Aorta (tissue), 5 donors: ENCODE measurements at places on chromosomes 11 and 22. TPM values are rescaled to one million over a fixed set of nuclear protein-coding genes. Genes with fewer than 3 reads are reported as not detected.
A peak's percentile ranks its signal among the peaks of the same experiment; 100 is the strongest.

DNA sequence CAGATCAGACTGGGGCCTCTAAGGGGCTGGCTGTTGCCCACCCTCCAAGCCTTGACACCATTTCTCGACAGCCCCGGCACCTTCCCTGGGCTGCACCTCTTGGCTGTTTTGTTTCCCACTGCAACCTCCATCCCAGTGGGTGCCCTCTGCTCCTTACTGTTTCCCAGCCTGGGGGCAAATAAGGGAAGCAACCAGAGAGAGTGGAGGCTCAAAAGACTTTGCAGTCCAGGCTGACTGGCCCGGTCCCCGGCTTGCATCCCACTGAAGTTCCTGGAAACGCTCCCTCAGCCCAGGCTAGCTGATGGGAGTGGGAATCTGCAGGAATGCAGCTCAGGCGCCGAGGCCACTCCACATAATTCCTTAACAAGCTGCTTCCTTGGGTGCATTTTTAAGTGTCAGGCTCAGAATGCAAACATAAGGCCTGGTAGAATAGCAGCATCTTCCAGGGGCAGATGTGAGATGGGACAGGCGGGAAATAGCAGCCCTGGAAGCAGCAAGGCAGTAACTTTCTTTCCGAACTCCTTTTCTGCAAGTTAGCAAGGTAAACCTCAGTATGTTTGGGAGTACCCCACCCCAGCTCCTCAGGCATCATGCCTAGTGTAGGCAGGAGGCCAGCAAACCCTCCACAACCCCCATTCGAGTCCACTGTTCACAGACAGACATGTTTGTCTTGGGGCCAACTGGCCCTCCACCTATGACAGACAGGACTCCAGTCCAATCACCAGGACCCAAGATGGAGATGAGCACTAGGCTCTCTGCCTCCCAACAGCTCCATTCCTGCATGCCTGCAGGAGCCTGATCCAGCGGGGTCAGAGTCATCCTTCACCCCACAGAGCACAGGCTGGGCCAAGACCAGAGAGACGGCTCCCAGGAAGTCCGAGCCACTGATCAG, 39.3 kb downstream of the RPL27A start:
- no peak for DNase-seq

Gene DCUN1D5
- 20.0 TPM for total RNA-seq

Gene LRRN4CL
- total RNA-seq = 24.5 TPM

DNA sequence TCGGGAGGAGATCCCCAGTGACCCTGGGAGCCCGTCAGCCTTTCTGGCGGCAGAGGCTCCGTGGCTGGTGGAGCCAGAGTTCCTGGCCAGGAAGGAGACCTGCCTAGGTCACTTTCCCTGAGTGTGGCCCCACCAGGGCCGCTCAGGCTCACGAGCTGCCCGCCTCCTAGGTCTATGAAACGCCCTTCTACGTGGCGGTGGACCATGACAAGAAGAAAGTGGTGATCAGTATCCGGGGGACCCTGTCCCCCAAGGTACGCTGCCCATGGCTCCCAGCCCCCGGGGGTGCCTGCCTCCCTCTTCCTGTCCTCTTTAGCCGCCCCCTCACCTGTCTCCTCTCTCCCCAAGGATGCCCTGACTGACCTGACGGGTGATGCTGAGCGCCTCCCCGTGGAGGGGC, 17.0 kb upstream of the MYRF start:
- DNase-seq = no peak

DNA sequence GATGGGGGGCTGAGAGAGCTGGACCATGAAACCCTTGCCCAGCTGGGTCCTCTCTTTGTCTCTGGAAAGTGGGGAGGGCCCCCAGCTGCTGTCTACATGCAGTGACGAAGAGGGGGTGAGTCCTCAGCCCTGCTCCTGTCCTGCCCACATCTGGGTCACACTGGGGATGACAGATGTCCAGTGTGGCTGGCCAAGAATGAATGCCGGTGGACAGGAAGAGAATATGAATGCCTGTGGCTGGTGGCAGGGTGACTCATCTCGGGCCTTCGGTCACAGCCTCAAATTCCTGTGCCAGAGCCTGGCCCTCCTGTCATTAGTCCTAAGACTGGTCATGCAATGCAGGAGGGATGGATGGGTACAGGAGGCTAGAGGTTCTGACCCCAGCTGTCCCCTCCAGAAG, 2.2 kb upstream of the PNPLA3 start:
- DNase-seq = no peak

DNA sequence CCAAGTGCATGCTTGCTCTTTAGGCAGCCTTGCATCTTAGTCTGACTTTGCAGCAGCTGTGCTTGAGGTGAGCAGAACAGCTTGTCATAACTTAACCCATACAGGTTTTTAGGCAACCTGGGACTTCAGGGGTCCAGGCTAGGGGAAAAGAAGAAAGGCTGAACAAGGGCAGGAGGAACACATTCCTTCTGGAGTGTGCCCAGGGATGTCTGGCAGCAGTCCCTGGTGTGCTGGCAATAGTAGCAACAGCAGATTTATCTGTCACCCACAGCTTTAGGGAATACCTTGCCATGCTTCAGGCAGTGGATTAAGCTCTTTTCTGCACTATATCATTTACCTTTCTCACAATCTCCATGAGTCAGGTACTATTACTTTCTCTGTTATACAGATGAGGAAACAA, 513.0 kb downstream of the RAB38 start:
- no peak for DNase-seq

GRCh38 chr11:45038923-45039322, 88.2 kb upstream of the TP53I11 start:
- no peak for DNase-seq

GRCh38 chr11:62817129-62817528, 11.9 kb upstream of the NXF1 start:
- no peak for DNase-seq

Gene OTOG
- not detected for total RNA-seq

Gene BAIAP2L2
- total RNA-seq = 0.48 TPM

DNA sequence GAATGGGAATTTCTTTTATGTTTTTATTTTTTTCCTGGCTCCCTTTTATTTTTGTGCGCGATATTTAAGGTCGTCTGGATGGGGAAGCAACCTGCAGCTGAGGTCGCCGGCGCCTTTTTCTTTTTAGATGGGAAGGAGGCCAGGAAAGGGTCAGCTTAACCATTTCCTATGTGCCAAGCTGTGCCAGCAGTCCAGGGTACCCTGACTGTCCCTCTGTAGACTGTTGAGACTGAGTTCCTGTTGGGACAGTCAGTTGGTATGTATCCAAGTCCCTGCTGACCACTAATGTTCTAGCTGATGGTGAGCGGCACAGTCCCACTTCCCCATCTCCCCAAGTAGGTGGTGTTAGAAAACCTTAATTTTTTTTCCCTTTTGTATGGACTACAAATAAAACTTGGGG, 10.5 kb downstream of the RBM14 start:
- no peak for DNase-seq

Gene GAB4
- total RNA-seq = not detected

GRCh38 chr22:37248251-37248650, 4.2 kb upstream of the RAC2 start:
- DNase-seq = peak; percentile 6

Gene HBB
- total RNA-seq = 2,087 TPM

GRCh38 chr22:30891443-30891755, 77.2 kb downstream of the MORC2 start:
- no peak for DNase-seq

DNA sequence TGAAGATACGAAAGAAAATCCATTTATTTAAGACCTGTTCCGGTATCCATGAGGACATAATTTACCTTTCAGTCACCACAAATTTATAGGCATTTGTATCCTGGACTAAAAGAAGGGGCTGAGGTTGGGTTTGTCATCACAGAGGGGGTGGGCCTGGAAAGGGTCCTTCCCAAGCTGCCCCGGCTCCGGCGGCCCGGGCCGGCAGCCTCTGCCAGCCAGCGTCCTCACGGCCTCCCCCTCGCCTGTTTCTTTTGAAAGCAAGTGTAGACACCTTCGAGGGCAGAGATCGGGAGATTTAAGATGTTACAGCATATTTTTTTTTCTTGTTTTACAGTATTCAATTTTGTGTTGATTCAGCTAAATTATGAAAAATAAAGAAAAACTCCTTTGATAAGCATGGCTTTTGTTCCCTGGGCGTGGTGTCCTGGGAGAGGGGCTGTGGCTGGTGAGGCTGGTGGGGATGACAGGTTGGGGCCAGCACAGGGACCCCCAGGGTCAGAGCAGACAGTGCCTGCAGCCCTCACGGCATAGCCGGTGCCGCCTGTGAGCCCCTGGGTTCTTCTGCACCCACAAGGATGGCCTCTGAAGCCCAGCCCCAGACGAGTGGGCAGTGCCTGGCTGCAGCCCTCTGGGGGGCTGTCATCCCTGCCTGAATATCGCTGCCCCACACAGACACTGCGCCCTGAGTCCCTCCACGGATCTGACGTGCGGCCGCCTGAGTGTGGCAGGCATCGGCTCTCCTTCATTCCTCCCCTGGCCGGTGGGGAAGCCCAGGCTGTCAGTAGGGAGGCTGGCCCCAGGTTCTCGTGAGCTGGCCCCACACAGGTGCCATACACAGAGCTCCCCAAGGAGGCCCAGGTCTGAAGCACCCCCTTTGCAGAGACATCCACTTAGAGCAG, 1075.9 kb downstream of the BRD1 start:
- peak; percentile 71 for DNase-seq

DNA sequence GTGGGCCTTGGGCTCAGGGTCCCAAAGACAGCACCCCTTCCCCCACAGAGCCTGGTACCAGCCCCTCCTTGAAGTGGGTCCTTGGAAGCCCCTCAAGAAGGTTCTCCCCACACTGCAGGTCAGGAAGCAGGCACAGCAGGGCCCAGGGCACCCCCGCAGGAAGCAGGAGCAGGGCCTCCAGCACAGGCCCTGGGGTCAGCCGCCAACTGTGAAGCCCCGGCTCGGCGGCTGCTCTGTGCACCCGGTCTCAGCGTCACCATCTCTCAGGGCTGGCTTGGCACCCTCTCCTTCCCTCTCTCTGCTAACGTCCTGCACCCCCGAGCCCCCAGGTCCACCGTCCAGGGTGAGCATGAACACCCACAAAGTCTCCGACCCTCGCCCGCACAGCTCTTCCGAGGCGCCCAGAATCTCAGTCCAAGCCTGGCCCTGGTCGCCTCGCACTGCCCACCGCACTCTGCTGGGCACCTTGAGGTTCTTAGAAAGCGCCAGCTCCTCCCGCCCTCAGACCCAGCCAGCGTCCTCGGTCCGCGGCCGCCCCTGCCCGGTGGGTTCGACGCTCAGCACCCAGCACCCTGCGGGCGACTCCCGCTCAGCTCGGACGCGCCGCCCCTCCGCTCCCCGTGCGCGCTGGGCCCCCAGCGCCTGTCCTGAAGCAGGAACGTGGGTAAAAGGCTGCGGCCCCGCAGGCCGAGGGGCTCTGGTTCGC, 1.4 kb upstream of the SIGIRR start:
- DNase-seq = peak; percentile 45

GRCh38 chr22:21080435-21081137, 34.8 kb downstream of the LRRC74B start:
- no peak for DNase-seq

DNA sequence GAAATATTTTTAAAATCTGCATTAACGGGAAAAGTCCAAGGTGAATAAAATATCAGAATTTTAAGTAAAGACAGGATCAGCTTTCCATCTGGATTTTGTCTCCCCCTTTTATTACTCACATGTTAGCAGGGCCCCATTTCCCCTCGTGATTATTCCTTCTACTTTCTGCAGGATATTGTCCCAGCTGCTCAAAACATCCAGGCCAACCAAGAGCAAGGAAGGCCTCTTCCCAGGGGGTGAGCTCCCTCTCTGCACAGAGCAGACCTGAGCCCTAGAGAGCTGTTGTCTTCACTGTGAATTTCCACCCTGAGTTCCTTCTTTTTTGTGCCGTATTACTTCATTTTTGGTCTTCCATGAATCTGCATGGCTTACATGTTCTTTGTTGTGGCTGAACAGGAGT, 3.7 kb upstream of the TMPRSS13 start:
- DNase-seq = no peak

DNA sequence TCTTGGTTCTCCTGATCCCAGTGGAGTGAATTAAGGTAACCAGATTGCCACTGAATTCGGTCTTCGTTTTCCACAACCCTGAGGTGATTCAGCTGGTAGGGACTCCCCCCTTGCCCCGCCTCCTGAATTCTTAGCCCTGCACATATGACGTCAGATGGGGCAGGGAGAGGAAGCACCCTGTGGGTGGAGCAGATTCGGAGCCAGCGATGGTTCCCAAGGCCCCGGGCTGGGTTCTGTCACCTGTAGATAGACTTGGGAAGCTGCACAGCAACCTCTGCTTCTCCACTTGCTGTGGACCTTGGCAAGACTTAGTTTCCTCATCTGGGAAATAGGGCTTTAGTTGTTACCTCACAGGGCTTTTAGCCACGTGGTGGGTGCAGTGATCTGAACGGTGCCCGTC, 67.8 kb downstream of the CTTN start:
- peak; percentile 68 for DNase-seq

DNA sequence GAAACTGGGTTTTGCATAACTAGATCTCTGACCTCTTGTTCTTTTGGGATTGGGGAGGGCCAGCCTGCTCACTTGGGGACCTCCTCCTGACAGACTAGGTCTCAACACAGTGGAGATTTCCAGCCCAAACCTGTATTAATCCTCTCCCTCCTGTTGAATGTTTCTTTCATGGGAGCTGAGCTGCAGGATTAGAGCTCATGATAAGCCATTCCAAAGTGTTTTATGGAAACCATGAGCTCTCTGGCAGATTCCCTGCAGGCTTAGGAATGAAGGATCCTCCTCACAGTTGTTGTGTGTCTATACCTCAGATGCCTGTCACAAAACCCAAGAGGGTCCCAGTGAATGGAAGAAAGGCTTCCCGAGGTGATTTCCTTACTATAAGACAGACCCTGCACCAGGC, 248.4 kb upstream of the B3GAT1 start:
- DNase-seq = no peak

Gene GUCY1A2
- total RNA-seq = 7.5 TPM

- no peak for DNase-seq
Measured at GRCh38 chr22:43931771-43932170, 8.2 kb downstream of the PNPLA3 start.

Gene CD3E
- total RNA-seq = 2.3 TPM

GRCh38 chr11:111635706-111636045, 33.4 kb downstream of the SIK2 start:
- peak; percentile 48 for DNase-seq

GRCh38 chr22:36770513-36771231, 5.2 kb downstream of the IFT27 start:
- DNase-seq = peak; percentile 44

Gene KCNA4
- 0.54 TPM for total RNA-seq

DNA sequence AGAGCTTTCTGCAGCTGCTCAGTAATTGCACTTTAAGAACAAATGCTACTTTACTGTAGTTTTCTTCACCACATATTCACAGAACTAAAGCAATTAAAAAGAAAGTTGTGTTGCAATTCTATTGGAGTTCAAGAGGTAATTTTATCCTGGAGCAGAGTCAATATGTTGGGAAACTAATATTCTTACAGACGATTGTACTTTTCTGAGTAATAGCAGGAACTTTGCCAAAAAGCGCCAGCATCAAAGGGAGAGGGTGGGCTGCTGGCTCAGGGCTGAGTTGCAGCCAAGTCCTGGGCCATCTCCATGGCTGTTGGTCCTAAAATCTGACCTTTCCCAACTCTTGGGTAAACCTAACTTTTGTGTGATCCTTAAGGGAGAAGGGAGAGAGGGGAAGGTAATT, 73.6 kb upstream of the MYO18B start:
- no peak for DNase-seq
